ENCODE measurements at places on chromosomes 16 and 17.

DNA sequence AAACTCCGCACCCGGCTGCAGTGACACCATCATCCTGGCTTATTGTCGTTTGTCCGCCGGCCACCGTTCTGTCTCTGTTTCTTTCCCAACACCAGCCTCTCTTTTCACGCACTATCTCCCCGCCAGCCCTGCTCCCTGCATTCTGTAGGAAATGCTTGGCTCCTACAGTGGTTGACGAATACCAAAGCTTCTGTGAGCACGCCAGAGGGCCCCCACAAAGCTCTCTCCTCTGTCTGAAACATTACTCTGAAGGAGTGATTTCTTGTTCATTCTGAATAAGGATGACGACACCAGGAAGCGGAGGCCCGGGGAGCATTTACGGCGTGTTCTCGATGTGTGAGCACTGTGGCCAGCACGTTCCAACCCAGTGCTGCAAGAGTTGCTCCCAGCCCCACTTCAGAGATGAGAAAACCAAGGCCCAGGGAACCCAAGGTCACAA is 58.8 kb downstream of the ADCY9 start:
- DNase-seq: no peak

GRCh38 chr17:19958023-19958422 is 19.6 kb downstream of the AKAP10 start:
- DNase-seq: peak; percentile 97

GRCh38 chr17:35890774-35891155 is 10.6 kb upstream of the CCL5 start:
- no peak for DNase-seq

GRCh38 chr17:37148156-37148555 is 199.4 kb downstream of the AATF start:
- DNase-seq: peak; percentile 3

DNA sequence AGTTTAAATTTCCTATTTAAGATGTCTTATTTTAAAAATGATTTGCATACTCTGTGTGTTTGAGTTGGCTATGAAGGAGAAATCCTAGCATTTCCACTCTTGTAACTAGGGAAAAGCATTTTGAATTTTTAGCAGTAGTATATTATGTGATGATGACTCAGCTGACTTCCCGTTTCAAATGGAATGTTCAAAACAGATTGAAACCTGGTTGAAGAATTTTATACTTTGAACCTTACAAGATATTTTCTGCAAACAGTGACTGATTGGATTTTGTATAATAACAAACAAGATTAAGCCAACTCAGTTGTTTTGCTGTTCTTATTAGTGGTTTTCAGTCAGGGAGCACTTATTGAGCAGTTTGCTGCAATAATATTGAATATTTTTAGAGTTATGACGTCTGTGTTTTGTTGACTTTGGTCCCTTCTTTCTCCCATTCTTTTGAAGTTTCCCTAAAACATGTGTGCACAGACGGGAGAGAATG is 8.0 kb downstream of the TNRC6A start:
- peak; percentile 60 for DNase-seq

- DNase-seq: no peak
Measured at GRCh38 chr17:4947411-4948165, 742 bp downstream of the PFN1 start.

DNA sequence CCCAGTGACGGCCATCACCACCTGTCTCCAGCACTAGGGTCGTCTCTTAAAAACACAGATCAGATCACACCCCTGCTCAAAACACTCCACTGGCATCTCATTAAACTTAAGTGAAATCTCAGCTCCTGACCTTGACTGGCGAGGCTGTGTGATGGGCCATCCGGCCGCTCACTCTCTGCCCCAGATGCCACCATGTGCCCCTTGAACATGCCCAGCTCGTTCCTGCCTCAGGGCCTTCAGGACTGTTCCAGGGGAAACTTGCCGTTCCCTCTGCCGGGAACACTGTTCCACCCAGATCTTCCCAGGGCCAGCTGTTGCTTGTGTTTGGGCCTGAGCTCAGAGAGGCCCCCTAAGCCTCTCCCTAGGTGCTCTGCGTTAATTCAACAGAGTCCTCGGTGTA is 39.4 kb downstream of the RPH3AL start:
- no peak for DNase-seq

GRCh38 chr17:73485130-73485529 is 159.1 kb downstream of the SDK2 start:
- no peak for DNase-seq

GRCh38 chr16:23195366-23195978 is 12.9 kb downstream of the SCNN1G start:
- DNase-seq: no peak

DNA sequence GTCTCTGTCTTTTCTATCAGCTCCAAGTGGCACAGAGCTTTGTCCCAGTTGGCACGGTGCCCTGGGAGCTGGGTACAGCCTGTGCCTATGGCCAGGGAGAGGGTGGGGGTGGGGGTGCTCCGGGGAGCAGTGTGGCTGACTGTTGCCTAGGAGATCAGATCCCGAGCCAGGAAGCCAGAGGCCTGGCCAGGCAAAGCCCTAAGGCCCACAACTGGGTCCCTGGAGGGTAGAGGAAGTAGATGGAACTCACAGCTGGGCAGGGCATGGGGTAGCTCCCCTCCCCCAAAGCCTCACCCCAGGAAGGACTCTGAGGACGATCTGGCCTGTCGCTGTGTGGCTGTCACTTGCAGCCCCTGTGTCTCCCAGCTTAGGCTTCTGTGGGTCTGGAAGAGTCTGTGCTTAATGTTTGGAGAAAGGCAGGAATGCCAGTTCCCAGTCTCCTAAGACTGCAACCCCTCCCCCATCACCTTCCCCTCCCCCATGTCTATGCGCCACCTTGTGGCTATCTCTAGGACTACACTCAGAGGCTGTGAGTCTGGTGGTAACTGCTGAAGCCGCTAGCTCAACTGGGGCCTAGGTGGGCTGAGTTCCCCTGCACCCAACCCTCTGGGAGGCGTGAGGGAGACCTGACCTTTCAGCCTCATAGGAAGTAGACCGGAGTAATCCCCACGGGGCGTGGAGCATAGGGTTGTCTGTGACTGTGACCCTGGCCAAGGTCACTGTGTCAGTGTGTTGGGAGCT is 12.6 kb downstream of the THRA start:
- DNase-seq: no peak

- no peak for DNase-seq
Measured at GRCh38 chr16:59686405-59686804, 952.3 kb upstream of the GOT2 start.

DNA sequence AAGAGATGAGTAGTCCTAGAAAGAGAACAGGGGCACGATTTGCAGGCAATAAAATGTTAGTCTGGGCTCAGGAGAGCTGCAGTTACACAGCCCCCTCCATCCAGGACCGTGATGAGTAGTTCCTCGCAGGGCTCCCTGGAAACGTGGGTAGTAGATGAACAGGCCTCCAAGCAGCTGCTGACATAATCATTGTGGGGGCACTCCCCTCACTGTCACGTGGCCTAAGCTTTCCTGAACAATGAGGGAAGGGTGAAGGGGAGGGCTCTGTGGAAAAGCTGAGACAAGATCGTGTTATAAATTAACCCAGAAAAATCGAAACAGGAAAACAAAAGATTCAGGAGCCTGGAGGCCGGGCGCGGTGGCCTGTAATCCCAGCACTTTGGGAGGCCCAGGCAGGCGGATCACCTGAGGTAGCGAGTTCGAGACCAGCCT is 1.3 kb upstream of the PER1 start:
- peak; percentile 97 for DNase-seq

GRCh38 chr17:75440738-75441448 is 15.5 kb upstream of the TMEM94 start:
- DNase-seq: peak; percentile 37

DNA sequence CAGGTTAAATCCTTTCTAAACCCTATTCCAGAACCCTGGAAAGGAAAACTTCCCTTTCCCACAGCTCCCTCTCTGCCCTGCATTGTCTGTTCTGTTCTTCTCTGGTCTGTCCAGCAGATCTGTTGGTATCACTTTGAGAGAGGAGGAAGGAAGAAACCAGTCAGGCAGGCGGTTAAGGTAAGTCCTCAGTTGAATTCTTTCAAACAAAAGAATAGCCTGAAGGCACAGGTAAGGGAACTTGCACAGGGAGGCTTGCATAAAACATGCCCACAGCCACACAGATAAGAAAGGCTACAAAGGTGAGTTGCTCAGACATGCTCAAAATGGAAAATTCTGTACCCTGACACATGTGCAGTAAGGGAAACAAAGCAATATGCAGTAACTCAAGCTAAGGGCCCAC is 595.7 kb upstream of the CDH5 start:
- no peak for DNase-seq

DNA sequence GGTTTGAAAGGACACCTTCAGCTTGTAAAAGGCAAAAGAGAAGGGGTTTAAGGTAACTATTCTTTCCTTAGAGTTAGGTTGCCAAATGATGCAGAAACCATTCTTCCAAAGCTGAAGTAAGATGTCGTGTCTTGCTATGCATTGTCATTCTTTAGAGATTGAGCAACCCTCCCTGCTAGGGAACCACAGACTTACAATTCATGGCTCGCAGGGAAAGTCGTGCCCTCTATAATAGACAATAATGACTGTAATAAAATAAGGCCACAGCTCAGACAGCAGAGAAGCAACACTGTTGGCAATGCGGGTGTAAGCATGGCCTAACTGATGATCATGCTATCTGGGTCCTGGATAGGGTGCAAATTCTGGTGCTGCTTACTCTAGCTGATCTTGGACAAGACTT is 129.6 kb upstream of the CDH13 start:
- DNase-seq: no peak

DNA sequence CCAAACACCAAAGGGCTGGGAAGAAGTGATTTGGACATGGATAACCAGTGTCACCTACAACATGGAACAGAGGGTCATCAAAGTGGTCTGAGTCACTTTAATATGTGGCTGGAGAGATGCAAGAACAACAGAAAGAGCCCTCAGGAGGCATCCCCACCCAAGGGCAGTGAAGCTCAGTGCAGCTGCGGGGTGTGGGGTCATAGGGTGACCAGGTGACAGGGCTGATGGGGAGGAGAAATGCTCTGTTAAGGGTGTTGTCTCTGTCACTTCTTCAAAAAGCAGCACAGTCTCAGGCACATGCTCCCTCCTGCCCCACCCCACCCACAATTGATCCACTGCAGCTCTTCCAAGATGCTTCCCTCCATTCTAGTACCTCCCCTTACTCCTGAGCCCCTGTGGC is 819.1 kb downstream of the KCNJ18 start:
- no peak for DNase-seq

DNA sequence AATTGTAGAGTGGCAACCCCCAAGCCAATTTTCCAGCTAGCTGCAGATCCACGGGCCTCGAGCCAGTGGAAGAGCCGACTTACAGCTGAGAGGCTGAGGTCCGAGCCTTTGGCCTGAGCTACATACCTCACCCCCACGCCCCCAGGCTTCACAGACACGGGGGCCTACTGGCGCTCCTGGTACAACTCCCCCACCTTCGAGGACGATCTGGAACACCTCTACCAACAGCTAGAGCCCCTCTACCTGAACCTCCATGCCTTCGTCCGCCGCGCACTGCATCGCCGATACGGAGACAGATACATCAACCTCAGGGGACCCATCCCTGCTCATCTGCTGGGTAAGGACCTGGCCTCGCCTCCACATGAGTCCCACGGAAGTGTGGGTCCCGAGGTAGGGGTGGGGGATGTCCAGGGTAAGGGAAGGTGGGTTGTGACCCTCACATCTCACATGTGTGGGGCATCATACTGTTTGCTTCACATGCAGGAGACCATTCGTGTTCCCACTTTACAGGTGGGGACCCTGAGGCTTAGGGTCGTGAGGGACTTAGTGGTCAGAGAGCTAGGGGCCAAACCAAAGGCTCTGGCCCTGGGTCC is 3.4 kb downstream of the ACE start:
- DNase-seq: no peak

Measured in astrocyte (in vitro differentiated cells and primary cell).